ENCODE measurements at places on chromosomes 11 and 22.

- peak; percentile 6 for DNase-seq
Measured at GRCh38 chr22:44371741-44372525, 59.2 kb upstream of the SHISAL1 start.

DNA sequence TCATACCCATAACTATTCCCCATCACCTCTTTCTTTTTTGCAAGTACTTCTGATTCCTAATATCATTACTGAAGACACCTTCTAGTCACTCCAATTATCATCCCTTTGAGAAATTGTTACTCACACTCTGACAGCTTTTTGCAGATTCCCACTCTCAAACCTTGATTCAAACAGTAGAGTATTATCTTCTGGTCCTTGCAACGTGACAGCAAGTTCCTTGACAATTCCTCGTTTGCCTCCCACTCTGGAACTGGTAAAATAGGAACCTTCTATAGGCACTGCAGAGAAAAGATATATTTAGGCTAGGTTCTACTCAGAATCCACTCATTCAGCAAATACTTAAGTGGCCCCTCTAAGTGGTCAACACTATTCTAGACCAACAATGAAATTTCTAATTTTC is 23.2 kb downstream of the AGBL2 start:
- DNase-seq = no peak

GRCh38 chr11:129978447-129978846 is 24.2 kb downstream of the PRDM10 start:
- no peak for DNase-seq

- DNase-seq = no peak
Measured at GRCh38 chr22:35735542-35735941, 17.9 kb downstream of the APOL5 start.

GRCh38 chr11:113991718-113992458 is 17.0 kb downstream of the HTR3A start:
- DNase-seq = no peak

- DNase-seq = no peak
Measured at GRCh38 chr11:28715726-28716125, 607.5 kb downstream of the METTL15 start.

All from ovary (tissue), 10 donors.